Right renal cortex interstitium (tissue), 3 donors: ENCODE measurements at places on chromosomes 4 and X. TPM values are rescaled to one million over a fixed set of nuclear protein-coding genes. Genes with fewer than 3 reads are reported as not detected.

- DNase-seq: no peak
These were observed 10.6 kb downstream of the ADAM29 start for GRCh38 chr4:174928575-174929253.

DNA sequence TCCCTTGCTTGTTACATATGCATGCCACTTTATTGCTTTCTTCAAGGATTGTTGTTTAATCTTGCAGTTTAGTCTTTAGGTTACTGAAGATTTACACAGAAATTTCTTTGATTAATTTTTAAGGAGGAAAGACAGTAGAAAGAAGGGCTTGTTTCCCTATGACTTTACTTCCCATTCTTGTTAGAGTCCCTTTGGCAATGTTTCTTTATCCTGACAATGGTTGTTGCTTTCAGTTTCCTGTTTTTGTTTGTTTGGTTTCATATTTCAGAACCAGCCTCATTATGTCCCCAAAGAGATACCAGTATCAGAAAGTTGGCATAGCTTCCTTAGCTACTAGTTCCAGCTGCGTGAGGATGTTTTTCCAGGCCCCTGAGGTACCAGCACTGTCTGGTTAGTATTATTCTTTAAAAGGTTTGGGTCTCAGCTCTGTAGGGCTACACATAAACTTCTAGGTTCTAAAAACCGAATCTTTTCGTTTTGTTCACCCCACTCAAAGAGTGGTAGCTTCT, 61.3 kb upstream of the UNC5C start:
- no peak for DNase-seq

DNA sequence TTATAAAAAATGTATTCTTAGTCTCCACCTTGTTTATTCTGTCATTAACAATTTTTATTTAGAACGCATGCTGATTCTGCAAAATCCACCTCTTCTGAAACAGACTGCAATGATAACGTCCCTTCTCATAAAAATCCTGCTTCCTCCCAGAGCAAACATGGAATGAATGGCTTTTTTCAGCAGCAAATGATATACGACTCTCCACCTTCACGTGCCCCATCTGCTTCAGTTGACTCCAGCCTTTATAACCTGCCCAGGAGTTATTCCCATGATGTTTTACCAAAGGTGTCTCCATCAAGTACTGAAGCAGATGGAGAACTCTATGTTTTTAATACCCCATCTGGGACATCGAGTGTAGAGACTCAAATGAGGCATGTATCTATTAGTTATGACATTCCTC, 75.6 kb upstream of the SMARCA5 start:
- DNase-seq: no peak

DNA sequence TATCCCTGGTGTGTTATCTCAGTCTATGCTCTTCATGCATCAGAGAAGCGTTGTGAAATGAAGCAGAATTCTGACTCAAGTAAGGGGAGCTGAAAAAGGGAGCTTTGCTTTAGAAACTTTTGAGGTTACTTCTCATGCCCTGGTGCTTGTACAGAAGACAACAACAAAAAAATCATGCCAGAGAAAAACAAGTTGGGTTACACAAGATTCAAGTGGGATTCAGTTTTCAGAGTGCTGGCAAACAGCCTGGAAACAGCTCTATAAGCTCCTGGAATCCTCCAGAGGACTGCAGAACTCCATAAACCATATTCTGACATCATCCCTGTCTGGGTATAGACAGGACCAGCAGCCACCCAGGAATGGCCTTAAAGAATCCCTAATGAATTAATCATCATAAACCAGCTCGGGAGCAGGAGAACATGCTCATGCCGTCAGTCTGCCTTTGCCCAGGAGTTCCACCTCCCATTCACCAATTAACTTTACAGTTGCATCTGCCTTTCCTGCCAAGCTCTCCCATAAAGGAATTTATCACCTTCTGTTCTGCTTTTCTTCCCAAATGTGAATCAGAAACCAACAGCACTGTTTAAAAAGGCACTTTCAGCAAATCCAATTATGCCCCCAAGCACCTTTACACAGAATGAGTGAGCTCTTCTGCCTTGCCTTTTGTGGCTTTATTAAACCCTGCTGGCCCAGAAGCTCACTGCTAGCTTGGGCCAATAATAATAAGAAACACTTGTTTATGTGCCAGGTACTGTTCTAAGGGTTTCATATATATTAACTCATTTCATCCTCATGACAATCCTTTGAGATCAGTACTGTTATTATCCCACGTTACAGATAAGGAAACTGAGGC, 54.5 kb upstream of the FBXW7 start:
- no peak for DNase-seq

DNA sequence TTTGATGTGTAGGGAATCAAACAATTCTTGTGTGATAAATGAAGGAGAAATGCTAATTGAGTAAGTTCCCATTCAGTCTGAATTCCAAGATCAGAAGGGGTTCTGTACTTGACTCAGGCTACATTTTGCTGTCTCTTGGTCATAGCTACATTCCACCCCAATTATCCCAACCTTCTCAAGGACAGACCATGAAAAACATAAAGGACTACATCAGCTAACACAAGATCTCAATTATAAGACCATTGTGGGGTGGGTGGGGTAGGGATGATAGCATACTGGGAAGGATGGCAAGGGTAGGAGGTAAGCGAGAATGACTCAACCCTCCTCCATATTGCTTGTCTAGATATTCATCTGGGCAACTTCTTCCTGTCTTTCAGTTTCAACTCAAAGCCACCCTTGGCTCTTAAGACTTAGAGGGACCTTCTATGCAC, 87.4 kb upstream of the ETNPPL start:
- no peak for DNase-seq

DNA sequence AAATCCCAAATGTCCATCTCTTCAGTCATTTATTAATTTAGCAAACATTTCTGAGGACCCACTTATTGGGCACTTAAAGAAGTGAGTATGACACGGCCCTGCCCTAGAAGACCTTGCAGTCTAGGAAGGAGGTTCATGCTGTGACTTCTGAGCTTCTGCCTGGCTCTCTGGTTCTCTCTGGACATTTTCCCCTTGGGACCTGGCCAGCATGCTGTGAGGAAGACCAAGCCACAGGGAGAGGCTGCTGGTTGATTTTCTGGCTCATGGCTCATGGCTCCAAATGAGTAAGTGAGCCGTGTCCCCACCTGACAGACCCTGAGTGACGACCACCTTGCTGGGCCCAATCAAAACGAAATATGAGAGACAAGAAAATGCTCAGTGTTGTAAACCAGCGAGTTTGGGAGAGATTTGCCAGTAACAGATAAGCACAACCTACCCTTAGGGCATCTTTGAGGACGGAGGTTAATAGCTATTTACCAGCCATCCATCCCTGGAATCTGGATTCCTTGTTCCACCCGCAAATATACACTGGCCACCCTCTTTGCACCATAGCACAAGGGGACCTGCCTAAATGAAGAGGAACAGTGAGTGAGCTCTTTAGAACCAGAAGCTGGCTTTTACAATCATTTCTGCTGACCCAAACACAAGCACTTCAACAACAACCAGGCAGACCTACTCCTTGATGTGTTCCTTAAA, 876 bp downstream of the MPP1 start:
- DNase-seq: no peak

GRCh38 chr4:102524691-102525090, 23.5 kb downstream of the NFKB1 start:
- DNase-seq: no peak

DNA sequence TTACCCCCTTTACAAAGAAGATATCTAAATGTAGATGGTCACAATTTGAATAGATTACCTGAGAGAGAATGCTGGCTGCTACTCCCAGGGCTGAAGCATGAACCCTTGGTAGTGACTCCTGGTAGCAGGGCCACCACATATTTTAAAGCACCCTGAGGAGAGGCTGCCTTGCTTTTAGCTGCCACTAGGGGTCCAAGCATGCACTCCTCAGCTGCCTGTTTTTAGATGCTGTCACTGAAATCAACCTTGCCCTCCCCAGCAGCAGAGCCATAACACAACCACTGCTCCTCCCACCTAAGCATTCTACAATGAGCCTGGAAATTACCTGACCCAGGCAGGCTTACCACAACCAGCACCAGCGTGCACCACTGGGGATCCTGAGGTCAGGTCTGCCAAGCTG, 850.9 kb downstream of the FAM133A start:
- DNase-seq: no peak

DNA sequence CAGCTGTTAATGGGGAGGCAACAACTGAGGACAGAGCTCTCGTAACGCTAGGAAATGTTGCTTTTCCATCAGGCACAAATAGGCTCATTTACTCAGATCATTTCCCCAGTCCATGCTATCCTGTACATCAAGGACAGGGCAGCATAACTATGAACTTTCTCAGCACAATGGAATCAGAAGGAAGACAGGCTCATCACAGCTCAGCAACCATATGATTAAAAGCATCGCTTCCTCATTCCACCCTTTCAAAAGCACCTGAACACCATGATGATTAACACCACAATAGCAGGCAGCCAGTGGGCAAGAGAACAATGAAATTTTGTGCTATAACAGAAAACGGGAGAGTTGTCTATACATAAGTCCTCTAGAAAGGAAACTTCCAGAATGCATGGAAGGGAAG, 297.8 kb downstream of the ZNF674 start:
- DNase-seq: no peak

- no peak for DNase-seq
These were observed 763 bp downstream of the PYURF start for GRCh38 chr4:88522702-88523324.

GRCh38 chr4:185915271-185915670, 103.3 kb upstream of the SORBS2 start:
- no peak for DNase-seq

- DNase-seq: no peak
These were observed 105.0 kb downstream of the AREG start for GRCh38 chr4:74549936-74550335.

The PRPS2 gene
- 125 TPM for polyA plus RNA-seq

The MTNR1A gene
- 2.0 TPM for polyA plus RNA-seq

The MRFAP1L1 gene
- 161 TPM for polyA plus RNA-seq

The DCAF4L1 gene
- 0.12 TPM for polyA plus RNA-seq
